ENCODE measurements at places on chromosomes 5 and 9.

DNA sequence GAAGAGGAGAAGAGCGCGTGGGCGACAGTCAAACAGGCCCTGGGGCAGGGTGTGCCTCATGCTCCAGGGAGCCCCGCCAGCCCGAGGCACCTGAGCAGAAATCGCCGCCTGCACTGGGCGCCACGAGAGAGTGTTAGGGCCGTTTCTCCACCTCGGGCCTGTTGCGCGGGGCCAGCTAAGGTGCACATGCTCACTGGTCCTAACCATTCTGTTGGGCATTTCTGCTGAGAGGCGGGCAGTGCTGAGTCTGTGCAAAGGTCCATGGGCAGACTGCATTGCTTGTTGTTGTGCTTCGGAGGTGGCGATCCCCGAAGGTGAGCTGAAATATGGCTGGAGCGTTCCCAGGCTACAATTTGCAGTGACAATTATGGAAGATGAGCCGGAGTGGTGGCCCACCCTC lies 367.8 kb upstream of the SPATA31A5 start:
- no peak for DNase-seq

DNA sequence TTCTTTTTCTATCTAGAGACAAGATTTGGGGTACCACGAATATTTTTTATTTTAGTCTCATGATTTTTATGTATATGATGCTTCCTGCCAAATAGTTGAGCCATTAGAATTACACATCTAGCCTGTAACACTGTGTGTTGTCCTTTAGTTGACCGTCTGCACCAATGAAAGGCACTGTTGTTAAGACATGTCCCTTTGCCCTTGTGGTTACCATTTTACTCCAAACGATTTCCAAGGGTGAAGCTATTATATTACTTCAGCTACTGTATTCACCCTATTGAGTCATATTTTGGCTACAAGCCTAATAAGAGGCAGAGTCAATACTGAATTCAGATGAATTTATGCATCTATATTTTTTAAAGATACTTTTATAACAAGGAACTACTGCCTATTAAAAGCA lies 207.6 kb downstream of the CETN3 start:
- DNase-seq: peak; percentile 2

GRCh38 chr9:94668928-94669729 lies 29.8 kb upstream of the FBP1 start:
- peak; percentile 48 for DNase-seq

DNA sequence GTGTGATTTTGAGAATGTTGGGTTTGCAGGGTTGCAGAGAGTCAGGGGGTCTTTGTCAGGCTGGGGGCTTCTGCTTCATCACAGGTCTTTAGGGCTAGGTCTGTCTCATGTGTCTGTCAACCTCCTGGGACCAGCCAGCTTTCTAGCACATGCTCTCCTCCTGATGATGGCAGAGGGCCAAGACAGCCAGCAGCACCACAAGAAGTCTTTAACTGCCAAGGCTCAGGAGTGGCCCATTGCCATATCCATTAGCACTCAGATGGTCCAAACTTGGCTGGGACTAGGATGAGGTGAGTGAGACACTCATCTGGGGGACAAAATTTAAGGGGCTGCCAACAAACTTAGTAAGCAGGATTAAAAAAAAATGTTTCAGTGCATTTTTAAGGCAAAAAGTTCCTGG lies 384.2 kb upstream of the CDH10 start:
- no peak for DNase-seq

GRCh38 chr5:6158974-6159831 lies 219.1 kb downstream of the MED10 start:
- no peak for DNase-seq

DNA sequence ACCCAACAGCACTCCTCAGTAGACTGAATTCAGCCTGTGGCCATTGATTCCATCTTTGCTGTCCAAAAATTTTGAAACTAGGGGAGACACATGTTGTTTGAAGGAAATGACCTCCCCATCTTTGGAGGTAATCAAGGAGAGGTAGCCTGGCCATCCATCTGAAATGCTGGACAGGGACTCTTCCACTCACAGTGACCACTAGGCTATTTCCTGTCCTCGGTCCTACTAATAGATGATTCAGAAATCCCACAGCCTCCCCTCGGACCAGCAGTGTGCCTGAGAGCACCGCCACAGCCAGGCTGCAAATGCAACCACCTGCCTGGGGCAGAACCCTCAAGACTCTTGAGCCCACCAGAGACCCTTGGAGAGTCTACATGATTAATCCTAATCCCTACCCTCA lies 12.5 kb downstream of the HRH2 start:
- DNase-seq: no peak

GRCh38 chr5:111255169-111255568 lies 31.0 kb downstream of the CAMK4 start:
- no peak for DNase-seq

GRCh38 chr5:41747301-41747700 lies 122.9 kb downstream of the OXCT1 start:
- DNase-seq: no peak

DNA sequence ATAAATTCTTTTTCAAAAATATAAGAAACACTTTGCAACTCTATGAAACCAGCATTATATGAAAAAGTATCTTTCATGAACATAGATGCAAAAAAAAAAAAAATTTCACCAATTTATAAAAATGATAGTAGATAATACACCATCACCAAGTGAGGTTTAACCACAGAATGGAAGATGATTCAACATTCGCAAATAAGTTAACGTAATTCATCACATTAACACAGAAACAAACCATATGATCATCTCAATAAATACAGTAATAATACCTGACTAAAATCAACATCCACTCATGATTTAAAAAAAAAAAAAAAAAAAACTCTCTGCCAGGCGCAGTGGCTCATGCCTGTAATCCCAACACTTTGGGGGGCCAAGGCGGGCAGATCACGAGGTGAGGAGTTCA lies 6.3 kb downstream of the PJA2 start:
- DNase-seq: no peak

DNA sequence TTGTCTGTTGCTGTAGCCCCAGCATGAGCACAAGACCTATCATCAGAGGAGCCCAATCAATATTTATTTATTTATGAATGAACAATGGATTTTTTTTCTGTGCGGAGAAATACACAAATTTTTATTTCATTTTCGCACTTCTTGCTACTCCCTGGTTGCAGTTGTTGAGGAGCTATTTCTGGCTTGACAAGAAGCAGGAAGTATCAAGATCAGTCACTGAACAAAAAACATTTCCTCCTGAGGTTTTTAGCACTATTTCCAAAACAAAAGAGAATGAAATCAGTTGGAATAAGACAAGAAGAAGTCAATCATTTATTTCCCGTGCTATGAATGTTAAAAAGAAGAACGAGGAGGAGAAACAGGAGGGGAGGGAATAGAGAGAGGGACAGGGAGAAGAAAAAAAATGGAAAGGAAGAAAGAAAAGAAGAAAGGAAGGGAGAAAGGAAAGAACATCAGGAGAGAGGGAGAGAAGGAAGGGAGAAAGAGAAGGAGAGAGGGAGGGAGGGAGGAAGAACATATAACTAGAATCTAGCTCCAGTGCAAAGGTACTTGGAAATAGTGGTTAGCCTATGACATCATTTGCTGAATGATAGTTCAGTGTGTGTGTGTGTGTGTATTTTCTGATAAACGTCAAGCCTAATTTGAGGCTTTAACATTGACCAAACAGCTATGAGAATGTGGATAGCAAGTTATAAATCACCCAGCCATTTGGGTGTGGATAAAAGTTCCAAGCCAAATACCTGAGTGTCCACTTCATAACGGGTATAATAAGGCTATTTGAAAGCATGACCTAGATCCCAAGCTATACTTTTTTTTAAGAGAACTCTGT lies 586.0 kb downstream of the EBF1 start:
- DNase-seq: peak; percentile 66

GRCh38 chr5:152503206-152503605 lies 98.1 kb upstream of the NMUR2 start:
- no peak for DNase-seq

DNA sequence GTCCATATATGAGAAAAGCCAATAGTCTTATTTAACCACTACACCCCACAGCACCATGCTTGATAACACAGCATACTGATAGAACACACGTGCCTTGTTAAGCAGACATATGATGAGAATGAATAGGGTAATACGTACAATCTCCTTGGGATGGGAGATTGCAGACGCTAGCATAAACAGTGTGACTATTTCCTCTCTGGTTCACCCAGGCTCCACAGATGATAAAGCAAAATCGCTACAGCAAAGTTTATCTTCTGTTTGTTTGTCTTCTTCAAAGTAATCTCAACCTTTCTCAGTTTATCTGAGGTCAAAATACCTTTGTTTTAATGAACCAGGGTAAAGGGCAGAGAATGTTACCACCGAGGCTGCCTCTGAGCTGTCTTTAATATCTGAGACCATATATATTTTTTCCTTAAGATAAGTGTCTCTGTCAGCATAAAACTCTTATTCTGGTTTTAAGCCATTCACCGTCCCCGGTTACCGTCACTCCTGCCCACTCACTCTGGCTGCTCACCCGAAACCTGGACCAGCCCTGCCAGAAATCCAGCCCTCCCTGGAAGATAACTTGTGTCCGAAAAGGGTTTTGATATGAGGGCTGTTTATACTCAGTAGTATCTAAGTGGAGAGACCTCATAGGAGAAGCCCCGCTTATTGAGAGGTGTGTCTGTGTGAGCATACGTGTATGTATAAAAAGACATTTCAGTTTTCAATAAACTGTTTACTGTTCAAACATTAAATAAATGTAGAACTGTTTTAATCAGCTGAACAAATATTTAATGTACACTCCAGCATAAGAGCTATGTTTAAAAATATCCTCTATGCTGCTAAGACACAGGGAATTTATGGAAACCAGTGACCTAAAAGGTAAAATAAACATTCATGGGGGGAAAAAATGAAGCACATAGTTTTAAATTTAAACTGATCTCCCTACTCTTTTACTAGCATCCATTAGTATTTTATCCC lies 465.4 kb downstream of the RASEF start:
- DNase-seq: no peak

- DNase-seq: no peak
These were observed 101.2 kb downstream of the PCSK1 start for GRCh38 chr5:96331681-96332361.

DNA sequence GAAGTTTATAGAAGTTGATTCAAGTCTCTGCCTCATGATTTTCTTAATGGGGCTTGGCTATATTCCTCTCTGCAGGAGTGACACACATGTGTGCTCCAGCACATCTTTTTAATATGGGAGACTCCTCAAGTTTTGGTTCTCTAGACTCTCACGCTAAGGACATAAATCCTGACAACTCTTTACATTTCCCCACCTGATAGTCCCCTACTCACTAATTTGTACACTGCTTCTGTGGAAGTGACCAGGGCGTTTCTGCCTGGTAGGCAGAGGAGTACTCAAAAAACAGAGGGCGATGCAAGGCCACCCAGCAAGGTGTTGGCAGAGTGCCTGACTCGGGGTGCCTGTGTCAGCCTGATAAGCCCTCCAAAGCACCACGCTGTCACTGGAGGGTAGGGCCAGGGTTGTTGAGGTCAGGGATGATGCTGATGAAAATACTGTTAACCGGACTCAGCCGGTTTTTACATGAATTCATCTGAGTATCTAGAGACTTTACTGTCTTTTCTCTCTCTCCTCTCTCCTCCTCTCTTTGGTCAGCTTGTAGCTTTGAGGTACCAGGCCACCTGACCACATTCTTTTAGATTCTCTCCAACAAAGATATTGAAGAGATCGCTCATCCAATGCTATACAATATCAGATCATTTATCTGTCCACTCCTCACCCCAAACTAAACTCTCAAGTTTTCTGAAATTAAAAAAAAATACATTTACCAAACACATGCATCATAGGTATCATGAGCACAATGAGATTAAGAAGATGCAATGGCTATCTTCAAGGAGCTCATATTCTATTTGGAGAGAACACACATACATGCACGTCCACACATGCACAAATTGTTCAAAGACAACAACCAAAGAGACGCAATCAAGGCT lies 205.2 kb downstream of the PIK3R1 start:
- DNase-seq: peak; percentile 14

DNA sequence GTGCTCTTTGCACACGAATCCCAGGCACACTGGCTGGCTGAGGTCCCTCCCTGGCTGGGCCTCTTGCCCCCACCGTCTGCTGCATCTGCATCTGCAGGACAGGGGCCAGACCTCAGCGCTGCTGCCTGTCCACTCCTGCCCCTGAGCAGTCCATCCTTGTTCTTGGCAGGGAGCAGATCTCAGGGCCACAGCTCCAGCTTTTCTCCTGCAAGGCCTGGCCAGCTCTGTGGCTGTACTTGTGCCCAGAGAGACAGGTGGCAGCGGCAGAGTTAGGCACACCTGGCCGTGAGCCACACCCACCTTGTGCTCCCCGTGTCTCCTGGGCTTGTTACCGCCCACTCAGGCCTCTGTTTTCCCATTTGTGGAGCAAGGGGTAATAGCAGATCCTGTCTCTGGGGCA lies 13.9 kb downstream of the NEK6 start:
- DNase-seq: no peak

- no peak for DNase-seq
These were observed 110.4 kb upstream of the ZNF462 start for GRCh38 chr9:106752581-106752980.

GRCh38 chr5:99706160-99706559 lies 777.4 kb upstream of the CHD1 start:
- DNase-seq: no peak

GRCh38 chr5:171226096-171226754 lies 82.8 kb upstream of the TLX3 start:
- no peak for DNase-seq

GRCh38 chr5:100860407-100860806 lies 42.7 kb downstream of the ST8SIA4 start:
- DNase-seq: no peak

DNA sequence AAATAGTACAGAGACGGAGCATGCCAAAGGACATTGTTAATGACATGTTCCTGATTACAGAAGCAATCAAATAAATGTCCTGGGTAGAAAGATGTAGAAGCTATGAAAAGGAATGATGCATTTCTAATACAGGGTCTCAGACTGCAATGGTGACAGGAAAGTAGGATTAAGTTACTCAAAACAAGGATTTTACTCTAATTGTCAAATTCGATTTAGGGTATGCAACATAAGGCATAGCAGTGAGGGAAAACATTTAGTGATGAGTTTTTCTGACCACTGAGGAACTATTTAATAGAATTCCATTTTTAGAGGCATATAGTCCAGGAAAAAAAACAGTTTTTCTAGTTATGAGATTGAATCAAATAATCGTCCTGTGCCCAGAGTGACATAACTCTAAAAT lies 715.1 kb upstream of the ACO1 start:
- DNase-seq: no peak

- DNase-seq: no peak
These were observed 211.9 kb upstream of the CLINT1 start for GRCh38 chr5:158070859-158071258.

GRCh38 chr5:83687124-83687619 lies 33.5 kb downstream of the HAPLN1 start:
- DNase-seq: no peak

All from skin of body (tissue), 3 donors.